CD4-positive, alpha-beta T cell treated with Interleukin-12 subunit alpha and Interleukin-12 subunit beta, for 1 hour (primary cell): ENCODE measurements at places on chromosomes 7 and 10.

DNA sequence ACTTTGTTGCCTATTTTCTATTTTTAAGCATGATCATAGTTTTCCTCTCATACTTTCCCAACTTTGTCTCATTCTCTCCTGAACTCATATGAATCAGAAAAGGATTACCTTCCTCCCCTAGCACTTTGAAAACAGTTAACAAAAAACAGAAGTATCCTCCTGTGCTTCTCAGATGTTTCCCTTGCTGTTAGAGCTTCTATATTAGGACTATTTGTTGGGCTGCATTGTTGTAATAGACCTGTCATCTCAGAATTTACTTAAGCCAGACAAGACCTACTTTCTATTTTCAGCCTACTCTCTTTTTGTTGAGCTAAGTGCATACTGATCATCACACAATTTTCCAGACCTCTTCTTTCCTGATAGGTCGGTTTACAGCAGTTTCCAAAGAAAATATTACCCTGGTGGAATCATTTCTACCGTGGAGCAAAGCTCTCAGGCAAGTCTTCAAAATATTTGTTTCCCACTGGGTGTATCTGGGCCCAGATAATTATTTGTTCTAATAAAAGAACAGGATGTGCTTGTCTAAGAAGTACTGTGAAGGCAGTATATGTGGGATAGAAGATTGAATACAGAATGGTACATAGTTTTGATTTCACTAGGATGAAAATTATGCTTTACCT, 411.9 kb upstream of the KLF6 start:
- DNase-seq: no peak

GRCh38 chr10:114928818-114929217, 9.2 kb upstream of the TRUB1 start:
- DNase-seq: no peak

GRCh38 chr7:88226886-88227516, 7.2 kb upstream of the SRI start:
- no peak for DNase-seq

- no peak for DNase-seq
Measured at GRCh38 chr7:27375958-27376357, 133.4 kb downstream of the EVX1 start.

DNA sequence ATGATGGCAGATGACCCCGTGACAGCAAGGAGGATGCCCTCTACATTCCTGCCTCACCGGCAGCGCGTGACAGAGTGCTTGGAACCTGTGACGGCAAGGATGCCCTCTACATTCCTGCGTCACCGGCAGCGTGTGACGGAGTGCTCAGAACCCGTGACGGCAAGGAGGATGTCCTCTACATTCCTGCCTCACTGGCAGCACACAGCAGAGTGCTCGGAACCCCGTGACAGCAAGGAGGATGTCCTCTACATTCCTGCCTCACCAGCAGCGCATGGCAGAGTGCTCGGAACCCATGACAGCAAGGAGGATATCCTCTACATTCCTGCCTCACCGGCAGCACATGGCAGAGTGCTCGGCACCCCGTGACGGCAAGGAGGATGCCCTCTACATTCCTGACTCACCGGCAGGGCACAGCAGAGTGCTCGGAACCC, 231.0 kb downstream of the DIP2C start:
- DNase-seq: no peak

GRCh38 chr10:32051926-32052325, 4.3 kb downstream of the KIF5B start:
- DNase-seq: no peak

GRCh38 chr10:1173091-1173490, 116.9 kb downstream of the WDR37 start:
- DNase-seq: no peak

GRCh38 chr7:157320608-157320980, 16.2 kb upstream of the DNAJB6 start:
- no peak for DNase-seq

DNA sequence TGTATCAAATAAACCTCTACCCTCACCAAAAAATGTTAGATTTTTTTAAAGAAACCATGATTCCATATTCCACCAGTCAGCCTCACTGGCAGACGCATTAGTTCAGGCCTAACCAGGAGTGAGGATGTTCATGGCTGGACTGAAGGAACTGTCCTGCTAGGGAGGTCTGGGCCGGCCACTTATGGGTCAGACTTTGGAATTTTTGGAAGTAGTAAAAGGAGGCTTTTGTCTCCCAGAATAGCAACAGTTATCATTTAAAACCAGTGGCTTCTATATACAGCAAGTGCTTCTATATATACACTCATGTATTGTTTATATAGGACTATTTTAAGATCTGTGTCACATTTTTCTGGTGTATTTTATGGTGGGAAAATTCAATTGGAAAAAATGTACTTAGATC, 120.5 kb downstream of the CNNM2 start:
- DNase-seq: no peak

DNA sequence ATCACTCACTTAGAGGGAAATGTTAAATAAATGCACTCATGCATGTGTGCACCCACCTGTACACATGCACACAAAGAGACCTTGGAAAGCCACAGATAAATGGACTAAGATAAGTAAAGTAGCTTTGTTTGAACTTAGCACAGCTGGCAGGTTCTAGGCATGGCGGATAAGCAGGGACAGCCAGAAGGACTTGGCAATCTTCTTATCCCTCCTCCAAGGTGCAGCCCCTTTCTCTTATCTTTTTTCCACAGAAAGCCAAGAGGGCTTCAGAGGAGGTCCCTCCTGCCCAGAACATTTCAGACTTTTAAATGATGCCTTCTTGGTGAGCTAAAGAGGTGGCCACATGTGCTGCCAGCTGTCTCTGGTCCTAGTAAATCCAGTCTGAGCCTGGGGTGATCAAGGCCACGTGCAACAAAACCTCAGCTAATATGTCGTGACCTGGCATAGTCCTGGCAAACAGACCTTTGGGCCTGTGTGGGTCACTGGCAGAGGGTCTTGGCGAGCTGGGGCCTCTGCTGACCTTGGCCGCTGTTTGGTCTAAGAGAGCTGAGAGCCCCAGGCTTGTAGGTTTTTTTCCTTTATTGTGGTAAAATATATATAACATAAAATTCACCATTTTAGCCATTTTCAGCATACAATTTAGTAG, 43.2 kb upstream of the SLC35B4 start:
- DNase-seq: no peak

- DNase-seq: no peak
Measured at GRCh38 chr10:3908183-3908582, 123.2 kb upstream of the KLF6 start.

DNA sequence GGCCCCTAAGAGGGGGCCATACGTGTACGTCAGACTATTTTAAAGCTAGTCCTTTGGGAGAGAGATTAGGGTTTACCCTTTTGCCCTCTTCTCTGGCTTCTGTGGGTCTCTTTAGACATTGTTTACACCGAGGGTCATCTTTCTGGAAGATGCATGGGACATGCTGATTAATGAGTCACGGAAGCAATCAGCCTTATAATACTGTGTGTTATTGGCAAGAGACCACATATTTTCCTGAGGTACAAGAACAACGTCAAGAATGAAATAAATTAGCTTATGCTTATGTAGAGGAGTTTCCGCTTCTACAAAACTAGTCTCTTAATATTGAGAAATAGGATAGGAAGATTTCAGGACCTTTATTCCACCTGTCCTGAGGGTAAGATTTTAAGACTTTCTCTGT, 327.7 kb downstream of the BBS9 start:
- DNase-seq: no peak

DNA sequence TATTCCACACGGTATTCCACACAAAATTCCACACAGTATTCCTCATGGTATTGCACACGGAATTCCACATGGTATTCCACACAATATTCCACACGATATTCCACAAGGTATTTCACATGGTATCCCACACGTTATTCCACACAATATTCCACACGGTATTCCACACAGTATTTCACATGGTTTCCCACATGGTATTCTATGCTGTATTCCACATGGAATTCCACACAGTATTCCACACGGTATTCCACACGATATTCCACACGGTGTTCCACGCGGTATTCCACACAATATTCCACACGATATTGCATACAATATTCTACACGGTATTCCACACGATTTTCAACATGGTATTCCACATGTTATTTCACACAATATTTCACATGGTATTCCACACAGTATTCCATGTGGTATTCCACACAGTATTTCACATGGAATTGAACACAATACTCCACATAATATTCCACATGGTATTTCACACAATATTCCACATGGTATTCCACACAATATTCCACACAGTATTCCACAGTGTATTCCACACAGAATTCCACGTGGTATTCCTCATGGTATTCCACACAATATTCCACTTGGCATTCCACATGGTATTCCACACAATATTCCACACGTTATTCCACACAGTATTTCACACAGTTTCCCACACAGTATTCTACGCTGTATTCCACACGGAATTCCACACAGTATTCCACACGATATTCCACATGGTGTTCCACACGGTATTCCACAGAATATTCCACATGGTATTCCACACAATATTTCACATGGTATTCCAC, 136.0 kb upstream of the CHST15 start:
- no peak for DNase-seq

DNA sequence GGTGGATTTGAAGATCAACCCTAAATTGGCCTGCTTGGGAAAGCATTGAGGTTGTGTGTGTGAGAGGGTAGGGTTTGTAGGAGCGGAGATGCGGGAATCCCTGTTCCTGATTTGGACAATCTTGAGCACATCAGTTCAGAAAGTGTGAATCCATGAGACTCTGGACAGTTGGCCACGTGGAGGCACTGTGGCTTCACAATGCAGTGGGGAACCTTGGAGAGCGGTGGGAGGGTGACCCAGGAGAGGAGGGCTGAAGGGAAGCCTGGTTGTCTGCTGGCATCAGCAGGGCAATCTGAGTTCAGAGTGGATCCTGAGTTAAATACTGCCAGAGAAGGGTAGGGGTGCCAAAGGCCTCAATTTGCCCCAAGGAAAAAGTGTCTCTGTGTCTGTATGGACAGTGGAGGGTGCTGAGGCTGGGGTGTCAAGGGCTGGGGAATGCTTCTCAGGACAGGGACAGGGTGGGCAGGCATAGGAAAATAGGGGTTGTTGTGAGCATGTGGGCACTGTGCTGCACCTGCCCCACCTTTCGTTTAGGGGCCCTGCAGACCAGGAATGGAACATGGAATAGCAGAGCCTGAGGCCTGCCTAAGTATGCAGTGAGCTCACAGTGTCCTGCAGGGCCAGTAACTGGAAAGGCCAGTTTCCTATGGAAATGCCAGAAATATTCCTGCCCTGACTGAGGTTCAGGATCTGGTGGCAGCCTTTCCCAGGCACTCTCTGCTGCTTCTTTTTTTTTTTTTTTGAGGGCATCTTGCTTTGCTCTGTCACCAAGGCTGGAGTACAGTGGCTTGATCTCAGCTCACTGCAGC, 162.9 kb upstream of the PRSS58 start:
- no peak for DNase-seq

GRCh38 chr10:107409522-107409921, 245.0 kb upstream of the SORCS1 start:
- DNase-seq: no peak
